T-helper 2 cell (primary cell): ENCODE measurements at places on chromosomes 7 and 10.

GRCh38 chr10:79384773-79385391, 37.6 kb downstream of the PPIF start:
- no peak for DNase-seq

DNA sequence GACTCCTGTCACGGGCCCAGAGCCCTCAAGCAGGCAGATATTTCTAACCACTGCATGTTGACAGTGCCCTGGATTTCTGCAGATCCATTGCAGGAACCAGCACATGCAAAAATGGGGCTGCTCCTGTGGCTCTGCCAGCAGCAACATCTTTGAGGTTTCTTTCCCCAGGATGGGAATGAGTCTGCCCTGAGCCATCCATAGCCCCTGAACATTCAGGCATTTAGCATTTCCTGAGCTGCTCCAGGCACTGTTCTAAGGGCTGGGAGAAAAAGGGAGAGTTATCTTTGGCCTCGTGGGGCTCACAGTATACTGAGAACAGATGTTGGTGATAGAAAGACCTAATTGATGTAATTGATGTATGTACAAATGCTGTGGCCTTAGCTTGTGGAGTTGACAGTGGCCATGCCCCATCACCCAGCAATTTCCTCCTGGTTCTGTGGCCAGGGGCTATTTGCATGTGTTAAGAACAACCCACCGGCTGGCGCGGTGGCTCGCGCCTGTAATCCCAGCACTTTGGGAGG, 66.0 kb upstream of the LRRC4 start:
- no peak for DNase-seq

DNA sequence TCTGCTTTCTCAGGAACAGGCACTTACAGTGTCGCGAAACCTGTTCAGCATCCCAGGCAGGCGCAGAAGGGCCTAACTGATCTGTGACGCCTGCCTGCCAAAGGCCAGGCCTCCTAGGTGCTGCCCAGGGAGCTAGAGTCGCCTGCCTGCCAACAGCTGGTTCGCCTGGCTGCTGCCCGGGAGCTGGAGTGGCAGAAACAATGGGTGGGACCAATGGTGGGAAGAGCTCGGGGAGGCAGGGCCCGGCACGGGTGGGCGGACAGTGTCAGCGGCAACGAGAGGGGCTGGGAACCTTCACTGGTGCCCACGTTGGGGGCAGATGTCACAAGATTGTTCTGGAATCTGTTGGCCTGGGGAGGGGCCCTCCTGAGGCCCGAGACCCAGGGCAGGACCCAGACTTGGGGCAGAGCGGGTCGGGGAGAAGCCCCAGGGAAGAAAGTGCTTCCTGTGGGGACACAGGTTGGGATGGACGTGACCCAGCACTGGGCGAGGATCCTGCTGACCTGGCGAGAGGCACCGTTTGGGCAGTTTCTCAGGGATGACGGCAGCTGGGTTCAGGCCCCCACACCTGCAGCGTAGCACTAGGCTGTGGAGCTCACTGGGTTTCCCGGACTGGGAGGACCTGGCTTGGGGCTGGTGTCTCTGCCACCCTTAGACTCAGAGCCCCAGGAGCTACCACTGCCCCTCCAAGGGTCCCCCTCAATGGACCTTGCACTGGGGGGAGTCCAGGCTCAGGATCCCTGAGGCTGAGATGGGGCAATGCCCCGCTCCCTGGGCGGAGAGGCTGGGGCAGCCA, 181.8 kb downstream of the ELFN1 start:
- DNase-seq, result no peak

DNA sequence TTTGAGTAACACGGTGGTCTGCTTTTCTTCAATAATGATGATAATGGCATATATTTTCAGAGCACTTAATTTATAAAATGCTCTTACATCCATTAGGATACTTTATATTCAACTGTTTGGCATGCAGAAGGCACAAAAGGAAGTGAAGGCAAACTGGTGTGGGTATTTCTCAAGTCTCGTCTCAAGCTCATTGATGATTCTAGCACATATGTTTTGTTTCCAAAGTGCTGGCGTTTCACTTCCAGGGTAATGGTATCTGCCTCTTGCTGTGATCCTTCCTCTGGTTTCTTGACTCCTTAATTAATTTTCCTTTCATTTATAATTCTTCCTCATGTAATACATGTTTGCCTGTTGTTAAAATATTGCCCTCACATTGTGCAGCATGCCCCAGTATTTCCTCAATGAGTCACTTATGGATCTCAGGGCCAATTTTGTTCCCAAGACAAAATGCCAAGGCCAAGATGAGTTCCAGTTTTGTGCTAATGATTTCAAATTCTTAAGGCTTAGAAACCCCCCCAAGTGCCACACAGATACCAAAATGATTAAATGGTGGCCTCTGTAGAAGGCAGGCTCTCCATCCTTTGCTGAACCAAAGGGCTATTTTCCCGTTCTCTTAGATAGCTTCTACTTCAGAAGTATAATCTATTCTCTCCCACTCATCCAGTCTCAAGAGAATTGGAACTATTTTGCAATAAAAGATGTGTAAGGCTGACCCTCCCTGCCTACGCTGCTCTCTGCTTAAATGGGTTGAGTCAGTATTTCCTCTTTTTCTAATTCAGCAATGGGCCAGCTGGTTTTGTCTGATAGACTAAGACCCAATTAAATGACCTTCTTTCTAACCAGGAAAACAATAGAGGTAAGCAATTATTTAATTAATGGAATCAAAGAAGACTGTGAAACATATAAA, 171.2 kb downstream of the ZNF365 start:
- no peak for DNase-seq

DNA sequence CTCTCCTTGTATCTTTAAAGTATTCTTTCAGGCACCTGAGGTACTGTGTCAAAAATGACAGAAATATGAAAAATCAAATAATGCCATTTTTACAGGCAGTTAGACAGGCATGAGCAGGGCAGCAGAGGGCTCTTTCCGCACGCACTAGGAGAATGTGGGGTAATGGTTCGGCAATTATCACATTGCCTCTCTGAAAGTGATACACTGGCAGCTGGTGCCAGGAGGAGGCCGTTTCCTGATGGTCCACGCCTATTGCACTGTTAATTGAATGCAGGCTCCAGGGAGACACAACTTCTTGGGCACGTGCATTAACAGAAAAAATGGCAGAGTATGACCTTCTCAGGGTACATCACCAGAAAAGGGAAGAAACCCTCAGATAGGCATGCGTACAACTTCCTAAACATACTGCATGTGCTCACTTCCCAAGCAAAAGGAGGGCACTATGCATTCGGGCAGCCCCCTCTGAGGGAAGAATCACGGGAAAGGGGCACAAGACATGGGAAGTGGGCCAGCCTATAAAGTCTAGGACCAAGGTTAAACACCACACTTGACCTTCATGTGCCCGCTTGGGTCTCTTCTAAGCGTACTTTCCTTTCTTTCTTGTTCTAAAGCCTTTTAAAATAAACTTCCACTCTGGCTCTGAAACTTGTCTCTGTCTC, 161.7 kb downstream of the TNS3 start:
- DNase-seq, result no peak

GRCh38 chr7:34727464-34727995, 69.5 kb downstream of the NPSR1 start:
- DNase-seq, result no peak

GRCh38 chr7:41847151-41847550, 144.3 kb upstream of the INHBA start:
- DNase-seq, result no peak

DNA sequence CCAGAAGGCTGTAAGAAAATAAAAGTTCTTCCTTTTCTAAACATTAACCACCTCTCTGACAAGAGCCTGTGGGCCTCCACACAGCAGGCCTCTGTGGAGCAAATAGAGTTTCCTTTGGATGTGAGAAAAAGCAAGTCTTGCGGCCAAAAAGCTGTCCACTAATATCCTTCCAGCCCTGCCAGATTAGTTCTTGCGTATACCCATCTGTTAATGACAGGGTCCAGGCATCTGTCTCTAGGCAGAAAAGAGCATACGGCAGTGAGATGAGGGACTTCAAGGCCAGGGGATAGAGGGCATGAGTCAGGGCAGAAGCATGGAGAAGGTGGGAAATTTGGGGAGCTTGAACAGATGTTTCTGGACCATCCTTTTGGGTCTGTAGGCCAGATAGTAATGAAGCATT, 164.9 kb downstream of the NSUN6 start:
- DNase-seq, result no peak

DNA sequence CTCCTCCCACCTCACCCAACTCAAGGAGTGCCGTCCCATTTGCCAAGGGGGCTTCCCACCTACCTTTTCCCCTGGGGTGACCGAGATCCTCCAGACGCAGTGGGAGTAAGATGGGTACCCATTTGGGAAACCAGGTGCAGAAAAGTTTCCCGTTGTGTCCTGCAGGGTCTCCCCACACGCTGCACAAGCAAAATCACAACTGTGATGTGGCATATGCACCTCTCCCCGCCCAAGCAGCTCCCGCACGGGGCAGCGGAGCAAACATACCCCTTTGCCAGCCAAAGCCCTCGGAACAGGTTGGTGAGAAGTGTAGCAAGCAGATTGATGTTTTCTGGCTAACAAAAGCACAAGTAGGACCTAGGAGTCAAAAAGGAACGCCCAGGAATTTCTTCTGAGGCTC, 51.5 kb upstream of the OPALIN start:
- DNase-seq, result no peak

- no peak for DNase-seq
These were observed 208.7 kb upstream of the PHYHIPL start for GRCh38 chr10:58967551-58968388.

DNA sequence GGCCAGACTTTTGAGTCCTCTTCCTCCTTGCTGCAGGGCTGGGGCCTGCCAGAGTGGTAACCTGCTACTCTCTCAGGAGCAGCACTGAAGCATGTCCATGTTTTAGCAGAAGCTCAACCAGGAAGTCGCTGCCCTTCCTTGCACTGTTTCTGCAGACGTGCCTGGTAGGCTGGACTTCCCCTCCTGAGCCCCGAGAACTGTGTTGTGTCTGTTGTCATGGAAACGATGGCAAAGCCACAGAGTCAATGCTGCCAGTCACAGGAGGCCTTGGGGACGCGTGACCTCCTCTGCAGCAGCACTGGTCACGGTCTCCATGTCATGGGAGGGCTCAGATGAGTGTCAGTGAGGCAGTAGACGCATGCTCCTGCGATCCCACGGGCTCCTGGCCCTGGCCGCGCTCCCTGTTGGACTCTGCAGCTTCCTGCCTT, 145.5 kb downstream of the FANK1 start:
- peak; percentile 32 for DNase-seq

DNA sequence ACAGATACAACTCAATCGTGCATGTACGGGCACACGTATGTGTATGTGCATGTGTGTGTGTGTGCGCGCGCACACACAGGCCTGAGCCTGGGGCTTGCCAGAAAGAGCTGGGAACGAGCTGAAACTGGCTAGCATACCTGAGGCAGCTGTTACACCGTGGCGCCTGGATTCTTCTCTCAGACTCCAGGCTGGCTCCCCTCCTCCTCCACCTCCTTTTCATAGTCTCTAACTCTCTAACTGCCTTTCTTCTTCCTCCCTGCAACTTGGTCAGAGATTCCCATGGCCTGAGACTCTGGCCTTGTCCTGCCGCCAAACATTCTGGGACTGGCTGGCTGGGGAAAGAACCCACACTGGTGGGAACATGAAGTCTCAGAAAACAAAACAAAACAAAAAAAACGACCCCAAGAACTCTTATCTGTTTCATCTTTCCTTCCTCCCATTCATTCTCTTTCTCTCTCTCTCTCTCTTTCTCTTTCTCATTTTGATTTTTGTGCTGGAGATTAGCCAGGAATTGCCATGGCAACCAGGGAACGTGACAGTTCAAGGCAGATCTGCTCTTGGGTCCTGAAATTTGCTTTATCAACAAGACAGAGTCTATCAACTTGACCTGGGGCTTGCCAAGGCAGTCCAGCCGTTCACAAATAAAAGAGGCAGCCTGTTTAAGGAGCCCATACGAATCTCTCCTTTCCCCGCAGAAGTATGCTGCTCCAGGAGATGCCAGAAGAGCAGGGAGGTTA, 76.8 kb upstream of the SEM1 start:
- no peak for DNase-seq

- no peak for DNase-seq
These were observed 270.1 kb downstream of the ARL4A start for GRCh38 chr7:12957487-12957886.

GRCh38 chr7:27344471-27344870, 101.9 kb downstream of the EVX1 start:
- no peak for DNase-seq

- peak; percentile 79 for DNase-seq
These were observed 20.3 kb upstream of the HECTD2 start for GRCh38 chr10:91389636-91390512.
